ENCODE measurements at places on chromosomes 6 and 20. TPM values are rescaled to one million over a fixed set of nuclear protein-coding genes. Genes with fewer than 3 reads are reported as not detected.

The FAM217A gene
- not detected for total RNA-seq

DNA sequence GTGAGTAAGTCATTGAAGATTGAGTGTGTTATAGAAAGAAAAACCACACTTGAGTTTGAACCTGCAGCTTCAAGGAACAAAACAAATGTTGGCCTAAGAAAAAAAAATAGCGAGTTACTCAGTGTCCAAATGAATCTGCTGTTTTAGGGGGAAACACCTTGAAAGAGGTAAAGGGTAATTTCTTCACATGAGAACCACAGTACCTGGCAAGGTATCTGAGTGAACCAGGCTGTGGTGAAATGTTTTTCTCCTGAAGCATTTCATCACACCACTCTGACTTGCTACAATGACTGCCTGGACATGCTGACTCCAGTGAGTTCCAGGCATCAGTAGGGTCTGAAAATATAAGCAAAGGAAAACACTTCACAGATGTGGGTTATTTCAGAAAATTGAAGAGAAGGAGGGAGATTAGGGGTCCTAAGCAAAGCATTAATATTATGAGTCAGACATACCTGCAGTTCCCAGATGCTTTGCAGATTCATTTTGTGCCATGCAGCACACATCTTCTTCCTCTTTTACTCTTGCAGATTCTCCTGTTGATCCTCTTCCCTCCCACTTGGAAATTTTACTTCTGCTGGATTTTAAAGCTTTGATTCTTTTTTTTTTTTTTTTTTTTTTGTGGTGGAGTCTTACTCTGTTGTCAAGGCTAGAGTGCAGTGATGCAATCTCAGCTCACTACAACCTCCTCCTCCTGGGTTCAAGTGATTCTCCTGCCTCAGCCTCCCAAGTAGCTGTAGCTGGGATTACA, 206.2 kb upstream of the SGK1 start:
- H3K4me3 ChIP-seq = no peak overlapping the region
- peak; percentile 52 for DNase-seq
- no peaks in the 10 kb centered on the region for H3K36me3 ChIP-seq
- no peak overlapping the region for H3K27ac ChIP-seq
- H3K27me3 ChIP-seq = no peaks in the 10 kb centered on the region

GRCh38 chr6:139062932-139063646, 34.5 kb downstream of the ABRACL start:
- H3K27me3 ChIP-seq = no peaks in the 10 kb centered on the region
- no peak overlapping the region for H3K27ac ChIP-seq
- H3K4me1 ChIP-seq = no peaks in the 10 kb centered on the region
- no peak overlapping the region for H3K4me3 ChIP-seq
- DNase-seq = no peak

- no peak for DNase-seq
- H3K36me3 ChIP-seq = no peaks in the 10 kb centered on the region
- no peak overlapping the region for H3K27ac ChIP-seq
- no peak overlapping the region for H3K4me3 ChIP-seq
Observed at GRCh38 chr20:1010659-1011058, 8.5 kb upstream of the RSPO4 start.

GRCh38 chr6:5752391-5752680, 254.4 kb downstream of the NRN1 start:
- no peak overlapping the region for H3K27ac ChIP-seq
- H3K36me3 ChIP-seq = no peaks in the 10 kb centered on the region
- H3K27me3 ChIP-seq = no peaks in the 10 kb centered on the region
- H3K4me1 ChIP-seq = no peaks in the 10 kb centered on the region
- no peak overlapping the region for H3K4me3 ChIP-seq

The ULBP2 gene
- 1.8 TPM for total RNA-seq

The SLC22A7 gene
- not detected for total RNA-seq

Data from upper lobe of left lung (tissue), 6 donors.